Esophagus squamous epithelium (tissue), 5 donors: ENCODE measurements at places on chromosomes 11 and 22. TPM values are rescaled to one million over a fixed set of nuclear protein-coding genes. Genes with fewer than 3 reads are reported as not detected.

Gene MUC15
- 21.9 TPM for total RNA-seq

Gene FXYD6
- 2.4 TPM for total RNA-seq

Gene TSGA10IP
- total RNA-seq: not detected

- H3K27ac ChIP-seq: no peak overlapping the region
- H3K27me3 ChIP-seq: no peaks in the 10 kb centered on the region
- no peak overlapping the region for H3K4me3 ChIP-seq
- H3K36me3 ChIP-seq: no peaks in the 10 kb centered on the region
- DNase-seq: no peak
Observed at GRCh38 chr11:111000400-111001080, 245.0 kb upstream of the POU2AF2 start.

GRCh38 chr11:100396266-100396665 lies 290.8 kb upstream of the ARHGAP42 start:
- H3K27me3 ChIP-seq: no peaks in the 10 kb centered on the region
- H3K4me3 ChIP-seq: no peak overlapping the region
- no peak overlapping the region for H3K27ac ChIP-seq
- no peaks in the 10 kb centered on the region for H3K36me3 ChIP-seq
- peaks cover 7% of the 10 kb centered on the region for H3K4me1 ChIP-seq
